Peyer's patch (tissue), 4 donors: ENCODE measurements at places on chromosomes 11 and 22.

GRCh38 chr11:2750682-2751522, 51.1 kb upstream of the KCNQ1OT1 start:
- no peaks in the 10 kb centered on the region for H3K36me3 ChIP-seq
- DNase-seq, result no peak
- no peaks in the 10 kb centered on the region for H3K27me3 ChIP-seq

DNA sequence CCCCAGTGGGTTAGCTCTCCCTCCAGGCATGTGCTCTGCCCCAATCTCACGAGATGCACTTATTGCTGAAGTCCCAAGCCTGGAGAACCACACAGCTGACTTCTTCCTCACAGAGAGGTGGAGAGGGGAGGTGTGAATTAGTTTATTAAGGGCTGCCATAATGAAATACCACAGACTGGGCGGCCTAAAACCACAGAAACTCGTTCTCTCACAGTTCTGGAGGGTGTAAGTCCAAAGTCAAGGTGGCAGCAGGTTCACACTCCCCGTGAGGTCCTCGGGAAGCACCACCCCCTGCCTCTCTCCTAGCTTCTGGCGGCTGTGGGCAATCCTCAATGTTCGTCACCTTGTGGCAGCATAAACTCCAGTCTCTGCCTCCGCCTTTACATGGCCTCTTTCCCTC, 39.3 kb downstream of the TECTA start:
- no peak overlapping the region for H3K27ac ChIP-seq
- no peaks in the 10 kb centered on the region for H3K4me1 ChIP-seq
- no peak for DNase-seq
- H3K36me3 ChIP-seq, result no peaks in the 10 kb centered on the region

- no peak overlapping the region for H3K4me3 ChIP-seq
- H3K27me3 ChIP-seq, result no peaks in the 10 kb centered on the region
- H3K4me1 ChIP-seq, result no peaks in the 10 kb centered on the region
- H3K27ac ChIP-seq, result no peak overlapping the region
Measured at GRCh38 chr11:36061471-36061870, 117.6 kb downstream of the LDLRAD3 start.

DNA sequence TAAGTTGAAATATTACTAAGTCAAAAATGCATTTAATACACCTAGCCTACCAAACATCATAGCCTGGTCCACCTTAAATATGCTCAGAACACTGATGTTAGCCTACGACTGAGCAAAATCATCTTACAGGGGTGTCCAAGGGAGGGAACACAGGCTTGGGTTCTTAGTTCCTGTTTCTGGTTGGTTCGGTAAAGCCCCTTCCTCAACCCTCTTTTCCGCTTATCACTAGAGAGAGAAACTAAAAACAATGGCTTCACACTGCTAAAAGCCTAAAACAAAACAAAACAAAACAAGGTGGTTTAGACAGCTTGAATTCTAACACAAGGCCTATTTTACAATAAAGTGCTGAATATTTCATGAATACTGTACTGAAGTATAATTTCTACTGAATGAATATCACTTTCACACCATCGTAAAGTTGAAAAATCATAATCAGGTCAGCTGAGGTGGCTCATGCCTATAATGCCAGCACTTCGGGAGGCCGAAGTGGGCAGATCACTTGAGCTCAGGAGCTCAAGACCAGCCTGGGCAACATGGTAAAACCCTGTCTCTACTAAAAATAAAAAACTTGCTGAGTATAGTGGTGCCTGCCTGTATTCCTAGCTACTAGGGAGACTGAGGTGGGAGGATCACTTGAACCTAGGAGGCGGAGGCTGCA, 118.0 kb downstream of the SIK3 start:
- H3K27me3 ChIP-seq, result no peaks in the 10 kb centered on the region
- no peak overlapping the region for H3K4me3 ChIP-seq
- peak overlapping the region; percentile 67 for H3K27ac ChIP-seq
- no peaks in the 10 kb centered on the region for H3K36me3 ChIP-seq
- peaks cover 14% of the 10 kb centered on the region for H3K4me1 ChIP-seq
- no peak for DNase-seq

DNA sequence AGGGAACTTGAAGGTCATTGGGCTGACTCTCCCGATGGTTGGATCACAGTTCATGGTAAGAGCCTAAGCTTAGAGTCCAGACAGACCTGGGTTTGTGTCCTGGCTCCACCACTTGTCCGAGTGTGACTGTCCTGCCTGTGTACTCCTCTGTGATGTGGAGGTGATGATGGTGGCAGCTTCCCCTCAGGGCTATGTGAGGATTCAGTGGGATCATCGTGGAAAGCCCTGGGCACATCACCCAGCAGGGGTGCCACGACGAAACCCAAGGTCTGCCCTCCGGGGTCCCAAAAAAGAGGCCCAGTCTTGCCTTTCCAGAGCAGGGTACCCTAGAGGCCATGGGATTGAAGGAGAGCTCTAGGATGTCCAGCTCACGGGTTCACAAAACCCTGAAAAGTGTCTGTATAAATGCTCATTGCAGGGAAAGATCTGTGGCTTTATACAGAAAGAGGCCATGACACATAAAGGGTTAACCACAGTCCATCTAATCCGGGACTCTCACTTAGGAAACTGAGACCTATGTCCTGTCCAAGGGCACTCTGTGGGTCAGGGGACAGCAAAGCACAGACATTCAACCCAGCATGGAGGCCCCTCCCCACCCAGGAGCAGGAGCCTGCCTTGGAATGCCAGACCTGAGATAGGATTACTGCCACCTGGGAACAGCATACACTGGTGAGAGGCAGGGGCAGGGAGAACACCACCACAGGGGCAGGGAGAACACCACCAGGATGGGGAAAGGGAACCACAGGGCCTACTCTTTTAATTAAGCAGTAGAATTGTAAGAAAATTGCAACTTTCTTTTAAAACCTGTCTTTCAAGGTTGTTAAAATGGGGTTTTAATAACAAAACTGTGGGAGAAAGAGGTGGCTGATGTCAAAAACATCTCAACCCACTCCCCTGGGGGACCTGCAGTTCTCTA, 51.3 kb downstream of the IGLL5 start:
- no peaks in the 10 kb centered on the region for H3K4me1 ChIP-seq
- H3K27me3 ChIP-seq, result no peaks in the 10 kb centered on the region
- DNase-seq, result no peak
- no peaks in the 10 kb centered on the region for H3K36me3 ChIP-seq
- no peak overlapping the region for H3K27ac ChIP-seq
- no peak overlapping the region for H3K4me3 ChIP-seq

DNA sequence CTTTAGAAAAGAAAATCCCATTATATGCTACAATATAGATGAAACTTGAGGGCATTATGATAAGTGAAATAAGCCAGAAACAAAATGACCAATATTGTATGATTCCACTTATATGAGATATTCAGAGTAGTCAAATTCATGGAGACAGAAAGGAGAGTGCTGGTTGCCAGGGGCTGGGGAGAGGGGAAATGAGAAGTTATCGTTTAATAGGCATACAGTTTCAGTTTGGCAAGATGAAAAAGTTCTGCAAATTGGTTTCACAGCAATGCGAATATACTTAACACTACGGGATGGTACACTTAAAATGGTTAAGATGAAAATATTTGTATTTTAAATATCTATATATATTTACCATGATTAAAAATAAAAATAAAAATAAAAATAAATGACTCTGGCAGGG, 31.1 kb upstream of the RDX start:
- peaks cover 4% of the 10 kb centered on the region for H3K4me1 ChIP-seq
- no peak overlapping the region for H3K4me3 ChIP-seq
- no peak overlapping the region for H3K27ac ChIP-seq
- H3K36me3 ChIP-seq, result no peaks in the 10 kb centered on the region
